Fibroblast of skin of left quadriceps (primary cell): ENCODE measurements at places on chromosomes 16 and 17.

DNA sequence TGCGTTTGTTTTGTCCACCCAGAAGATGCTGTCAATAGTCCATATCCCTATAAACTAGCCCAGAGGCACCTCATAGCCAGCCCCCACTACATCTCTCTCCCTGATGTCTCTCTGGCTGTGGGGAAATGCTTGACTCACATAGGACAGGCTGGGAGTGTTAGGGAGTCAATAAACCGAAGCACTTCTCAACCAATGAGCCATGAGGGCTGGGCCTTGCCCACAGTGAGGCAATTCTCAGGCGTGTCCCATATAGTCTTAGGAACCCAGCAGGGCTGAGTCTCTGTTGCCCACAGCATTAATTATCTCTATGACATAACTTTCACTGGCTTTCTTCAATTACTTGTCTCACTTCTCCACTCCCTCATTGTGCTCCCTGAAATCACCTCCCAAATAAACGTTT, 387.3 kb upstream of the CDH11 start:
- DNase-seq, result no peak

- no peak for DNase-seq
Measured at GRCh38 chr17:45227101-45227925, 5.6 kb downstream of the FMNL1 start.

DNA sequence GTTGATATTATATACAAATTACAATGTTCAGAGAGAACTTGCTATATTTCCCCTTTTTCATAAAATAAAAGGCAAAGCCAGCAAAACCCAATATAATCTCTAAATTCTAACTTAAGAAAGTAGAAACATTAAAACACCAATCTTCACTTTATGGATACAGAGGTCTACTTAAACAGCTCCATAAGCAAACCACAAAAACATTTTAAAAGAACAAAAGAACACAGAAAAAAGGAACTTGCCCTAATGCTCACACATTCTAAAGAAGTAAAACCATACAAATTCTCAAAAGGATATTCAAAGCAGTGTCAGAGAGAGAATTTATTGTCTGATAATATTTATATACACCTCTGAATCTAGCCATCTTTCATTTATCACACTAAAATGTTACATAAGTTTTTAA, 606 bp downstream of the ABCA10 start:
- no peak for DNase-seq

DNA sequence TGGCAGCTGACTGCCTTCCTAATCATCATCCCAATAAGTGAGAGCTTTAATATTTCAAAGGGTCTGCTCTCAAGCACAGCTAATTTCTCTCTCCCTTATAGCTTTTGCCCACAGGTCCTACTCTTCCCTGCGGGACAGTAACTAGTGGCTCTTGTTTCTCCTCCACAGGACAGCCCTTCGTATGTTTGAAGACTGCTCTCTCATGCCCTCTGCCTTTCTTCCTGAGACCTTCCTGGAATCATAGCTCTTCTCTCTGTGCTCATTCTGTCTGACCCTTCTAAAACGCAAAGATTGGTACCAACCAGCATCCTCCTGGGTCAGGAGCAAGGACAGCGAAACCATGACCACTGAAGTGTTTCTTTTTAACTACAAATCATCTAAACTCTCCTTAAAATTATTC, 168.9 kb downstream of the GRIN2A start:
- no peak for DNase-seq

GRCh38 chr17:29591146-29591736, 1.7 kb upstream of the ANKRD13B start:
- DNase-seq, result no peak
